ENCODE measurements at places on chromosomes 4 and X.

DNA sequence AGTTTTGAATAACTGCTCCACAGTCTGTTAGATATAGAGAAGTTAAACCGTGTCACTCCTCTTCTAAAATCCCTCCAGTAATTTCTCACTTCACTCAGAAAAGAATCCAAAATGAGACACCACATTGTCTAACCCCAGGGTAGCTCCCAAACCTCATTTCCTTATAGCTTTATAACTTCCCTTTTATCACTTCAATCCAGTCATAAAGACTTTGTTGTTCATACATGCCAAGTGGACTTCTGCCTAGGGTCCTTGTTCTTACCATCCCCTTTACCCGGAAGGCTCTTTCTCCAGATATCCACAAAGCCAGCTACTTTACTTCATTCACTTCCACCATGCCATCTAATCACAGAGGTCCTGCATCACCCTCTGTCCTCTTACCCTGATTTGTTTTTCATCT, 156.2 kb downstream of the GABRB1 start:
- DNase-seq = no peak

GRCh38 chrX:123962006-123962467, 531 bp downstream of the STAG2 start:
- no peak for DNase-seq

GRCh38 chr4:25308761-25309160, 3.8 kb upstream of the ZCCHC4 start:
- DNase-seq = no peak

DNA sequence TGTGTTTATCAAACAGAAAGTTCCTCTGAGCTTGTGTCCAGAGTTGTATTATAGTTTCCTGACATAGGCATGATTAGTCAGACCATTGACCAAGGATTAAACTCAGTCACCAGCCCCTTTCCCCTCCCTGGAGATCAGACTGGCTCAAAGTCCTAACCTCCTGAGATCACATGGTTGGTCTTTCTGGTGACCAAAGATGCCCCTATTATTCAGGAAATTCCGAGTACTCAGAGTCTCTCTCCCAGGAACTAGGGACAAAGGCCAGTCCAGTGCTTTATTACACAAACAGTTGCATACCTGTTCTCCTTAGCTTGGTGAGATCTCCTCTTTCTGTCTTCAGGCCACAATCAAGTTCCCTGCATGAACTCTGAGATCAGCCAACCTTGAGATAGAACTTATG, 14.5 kb upstream of the ENPP6 start:
- no peak for DNase-seq

DNA sequence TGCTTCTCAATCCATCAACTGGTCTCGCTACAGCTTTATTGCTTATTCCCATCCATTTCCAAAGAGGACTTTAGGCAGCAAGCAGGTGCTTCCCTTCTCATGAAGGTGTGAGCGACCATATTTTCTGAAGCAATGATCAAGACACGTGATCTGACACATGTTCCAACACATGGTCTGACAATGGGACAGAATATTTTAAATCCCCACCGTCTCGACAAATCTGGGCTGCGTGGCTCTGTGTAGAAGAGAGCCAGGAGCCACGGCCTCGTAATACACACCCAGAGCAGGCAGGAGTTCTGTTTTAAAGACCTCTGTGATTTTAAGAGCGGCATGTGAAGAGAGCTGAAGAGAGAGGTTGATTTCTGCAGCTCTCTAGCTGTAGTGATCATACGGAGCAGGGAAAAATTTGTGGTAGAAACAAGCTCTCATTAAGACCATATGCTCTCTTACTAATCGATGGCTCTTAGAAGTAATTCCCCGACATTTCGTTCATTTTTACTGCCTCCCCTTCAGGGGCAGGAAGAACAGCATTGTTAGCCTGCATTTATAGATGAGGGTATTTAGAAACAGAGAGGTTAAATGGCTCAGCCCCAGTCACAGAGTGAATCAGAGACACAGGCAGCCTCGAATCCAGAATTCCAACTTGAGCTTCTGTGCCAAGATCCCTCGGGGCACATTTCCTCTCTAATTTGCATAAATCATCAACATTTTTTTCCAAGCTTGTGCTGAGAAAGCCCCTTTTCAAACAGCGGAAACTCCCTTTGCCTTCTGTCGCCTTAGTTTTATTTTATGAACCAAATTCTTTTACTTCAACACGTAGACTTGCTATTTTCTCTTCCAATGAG, 91.0 kb upstream of the BCOR start:
- DNase-seq = no peak

GRCh38 chr4:152778656-152779512, 646 bp downstream of the TIGD4 start:
- DNase-seq = peak; percentile 10

- no peak for DNase-seq
These were observed 45.8 kb downstream of the KDR start for GRCh38 chr4:55079451-55080173.

- no peak for DNase-seq
These were observed 244.9 kb downstream of the FRMPD4 start for GRCh38 chrX:12383196-12383595.

DNA sequence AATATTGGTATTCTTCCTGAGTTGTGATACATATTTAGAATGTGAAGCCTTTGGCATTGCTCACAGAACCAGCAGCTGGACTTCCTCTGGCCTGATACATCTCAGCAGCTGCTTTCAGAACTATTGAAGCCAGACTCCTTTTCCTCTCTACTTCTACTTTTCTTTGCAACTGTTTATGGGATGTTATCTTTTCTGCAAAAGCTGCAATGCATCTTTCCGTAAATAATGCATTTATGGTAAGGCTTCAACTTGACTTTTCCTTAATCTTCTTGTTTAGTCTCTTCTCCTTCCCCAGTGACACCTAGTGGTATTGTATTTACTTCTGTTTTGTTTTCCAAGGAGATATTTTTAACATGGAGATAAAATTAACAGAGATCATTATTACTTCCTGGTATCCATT, 1548.7 kb downstream of the PCDH7 start:
- DNase-seq = no peak

DNA sequence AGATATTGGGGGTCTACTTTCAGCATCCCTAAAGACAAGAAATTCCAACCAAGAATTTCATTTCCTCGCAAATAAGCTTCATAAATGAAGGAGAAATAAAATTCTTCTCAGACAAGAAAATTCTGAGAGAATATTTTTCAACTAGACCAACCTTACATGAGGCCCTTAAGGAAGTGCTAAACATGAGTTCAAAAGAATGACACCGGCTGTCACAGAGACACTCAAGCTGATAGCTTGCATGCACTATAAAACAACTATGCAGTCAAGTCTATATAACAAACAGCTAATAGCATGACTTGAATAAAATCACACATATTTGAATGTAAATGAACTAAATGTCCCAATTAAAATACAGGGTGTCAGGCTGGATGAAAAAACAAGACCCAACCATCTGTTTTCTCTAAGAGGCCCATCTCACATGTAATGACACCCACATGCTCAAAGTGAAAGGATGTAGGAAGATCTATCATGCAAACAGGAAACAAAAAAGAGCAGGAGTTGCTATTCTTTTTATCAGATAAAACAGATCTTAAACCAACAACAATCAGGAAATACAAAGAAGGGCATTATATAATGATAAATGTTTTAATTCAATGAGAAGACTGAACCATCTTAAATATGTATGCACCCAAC, 27.2 kb downstream of the FAAH2 start:
- no peak for DNase-seq

DNA sequence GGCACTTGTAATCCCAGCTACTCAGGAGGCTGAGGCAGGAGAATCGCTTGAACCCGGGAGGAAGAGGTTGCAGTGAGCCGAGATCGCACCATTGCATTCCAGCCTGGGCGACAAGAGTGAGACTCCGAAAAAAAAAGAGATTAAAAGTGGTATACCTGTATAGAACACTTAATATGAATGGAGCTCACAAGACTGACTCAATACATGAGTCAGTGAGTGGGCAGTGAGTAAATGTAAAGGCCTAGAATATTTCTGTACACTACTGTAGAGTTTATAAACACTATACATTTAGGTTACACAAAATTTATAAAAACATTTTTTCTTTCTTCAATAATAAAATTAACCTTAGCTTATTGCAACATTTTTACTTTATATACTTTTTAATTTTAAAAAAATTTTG, 93.8 kb downstream of the CENPC start:
- DNase-seq = no peak

GRCh38 chrX:117840645-117841044, 276.0 kb downstream of the KLHL13 start:
- DNase-seq = no peak

GRCh38 chrX:17846045-17846444, 15.1 kb downstream of the RAI2 start:
- DNase-seq = no peak

DNA sequence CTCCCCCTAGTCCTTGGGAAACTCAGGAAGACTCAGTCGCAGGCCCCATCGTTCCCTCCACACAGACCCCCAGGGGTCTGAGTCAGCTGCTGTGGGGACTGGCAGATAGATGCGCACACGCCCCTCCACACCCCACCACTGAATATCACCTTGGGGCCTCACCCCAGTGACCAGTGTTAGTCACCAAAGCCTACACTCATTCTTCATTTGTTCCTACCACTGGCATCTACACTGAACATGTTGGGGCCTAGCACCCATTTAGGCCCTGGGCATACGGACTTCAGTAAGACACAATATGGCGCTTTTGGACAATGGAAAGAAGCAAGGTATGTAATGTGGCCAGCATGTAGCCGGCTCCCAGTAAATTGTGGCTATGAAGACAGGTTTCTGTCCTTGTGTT, 154.1 kb upstream of the PJA1 start:
- DNase-seq = no peak

DNA sequence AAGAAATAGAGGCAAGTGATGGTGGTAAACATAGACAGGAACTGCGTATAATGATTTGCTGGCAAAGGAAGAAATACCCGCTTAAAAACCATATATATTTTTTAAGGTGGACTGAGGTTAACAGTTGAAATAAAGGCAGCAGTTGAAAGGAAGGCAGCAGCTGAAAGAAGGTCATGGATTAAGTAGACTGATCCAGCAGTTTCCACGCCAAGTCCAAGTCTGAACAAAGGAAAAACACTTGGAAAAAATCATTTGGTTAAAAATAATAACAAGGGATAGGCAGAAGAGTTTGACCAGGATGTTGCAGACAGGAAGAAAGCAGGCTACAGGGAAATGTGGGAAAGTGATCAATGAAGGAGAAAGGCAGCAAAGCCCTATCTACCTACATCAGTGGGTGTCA, 93.6 kb downstream of the AMELX start:
- no peak for DNase-seq

- DNase-seq = no peak
These were observed 2.4 kb upstream of the PLAC1 start for GRCh38 chrX:134660627-134661026.

DNA sequence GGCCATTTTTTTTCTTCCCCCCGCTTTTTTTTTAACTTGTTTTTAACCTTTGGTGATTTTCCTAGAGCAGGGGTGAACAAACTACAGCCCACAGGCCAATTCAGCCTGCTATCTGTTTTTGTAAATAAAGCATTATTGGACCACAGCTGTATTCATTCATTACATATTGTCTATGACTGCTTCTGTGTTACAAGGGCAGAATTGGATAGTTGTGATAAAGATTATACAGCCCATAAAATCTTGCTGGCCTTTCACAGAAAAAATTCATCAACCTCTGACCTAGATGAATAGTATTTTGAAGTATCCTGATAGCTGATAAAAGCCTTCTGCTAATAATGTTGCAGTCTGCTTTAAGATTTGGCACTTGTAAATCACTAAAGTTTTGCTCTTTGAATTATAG, 63.4 kb downstream of the SMAD1 start:
- no peak for DNase-seq

- DNase-seq = no peak
These were observed 231.4 kb upstream of the ANKRD50 start for GRCh38 chr4:124943938-124944337.

GRCh38 chrX:134718105-134718965, 60.1 kb upstream of the PLAC1 start:
- no peak for DNase-seq

DNA sequence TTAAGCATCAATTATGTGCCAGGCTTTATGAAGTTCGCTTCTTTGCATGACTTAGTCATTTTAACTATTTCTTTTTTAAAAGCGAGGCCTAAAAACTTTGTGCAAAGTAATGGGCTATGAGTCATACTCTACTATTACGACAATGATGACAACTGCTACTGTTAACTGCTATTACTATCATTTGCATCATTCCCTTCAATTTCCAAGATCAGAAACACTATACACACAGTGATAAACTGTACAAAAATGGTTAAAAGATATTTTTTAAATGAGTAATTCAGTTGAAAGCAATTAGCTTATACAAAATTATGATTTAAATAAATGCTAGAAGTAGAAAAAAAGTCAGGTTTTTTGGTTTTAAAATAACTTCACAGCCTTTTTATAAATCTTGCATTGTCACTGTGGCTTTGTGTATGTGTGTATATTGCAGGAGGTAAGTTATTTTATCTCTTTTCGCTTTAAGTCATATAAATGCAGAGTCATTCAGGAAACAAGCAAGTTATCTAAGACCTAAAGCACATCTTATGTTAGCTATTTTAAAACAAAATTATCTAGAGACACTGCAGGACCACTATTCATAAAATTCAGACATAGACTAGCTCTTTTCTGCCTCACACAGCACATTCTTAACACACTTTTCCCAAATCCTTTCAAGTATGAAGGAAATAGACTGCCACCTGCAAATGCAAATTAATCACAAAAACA, 18.5 kb upstream of the CXCL3 start:
- DNase-seq = no peak

- DNase-seq = no peak
These were observed 126.2 kb upstream of the ANXA10 start for GRCh38 chr4:167966143-167966542.

GRCh38 chrX:124231451-124231759, 101.1 kb upstream of the TEX13D start:
- no peak for DNase-seq

DNA sequence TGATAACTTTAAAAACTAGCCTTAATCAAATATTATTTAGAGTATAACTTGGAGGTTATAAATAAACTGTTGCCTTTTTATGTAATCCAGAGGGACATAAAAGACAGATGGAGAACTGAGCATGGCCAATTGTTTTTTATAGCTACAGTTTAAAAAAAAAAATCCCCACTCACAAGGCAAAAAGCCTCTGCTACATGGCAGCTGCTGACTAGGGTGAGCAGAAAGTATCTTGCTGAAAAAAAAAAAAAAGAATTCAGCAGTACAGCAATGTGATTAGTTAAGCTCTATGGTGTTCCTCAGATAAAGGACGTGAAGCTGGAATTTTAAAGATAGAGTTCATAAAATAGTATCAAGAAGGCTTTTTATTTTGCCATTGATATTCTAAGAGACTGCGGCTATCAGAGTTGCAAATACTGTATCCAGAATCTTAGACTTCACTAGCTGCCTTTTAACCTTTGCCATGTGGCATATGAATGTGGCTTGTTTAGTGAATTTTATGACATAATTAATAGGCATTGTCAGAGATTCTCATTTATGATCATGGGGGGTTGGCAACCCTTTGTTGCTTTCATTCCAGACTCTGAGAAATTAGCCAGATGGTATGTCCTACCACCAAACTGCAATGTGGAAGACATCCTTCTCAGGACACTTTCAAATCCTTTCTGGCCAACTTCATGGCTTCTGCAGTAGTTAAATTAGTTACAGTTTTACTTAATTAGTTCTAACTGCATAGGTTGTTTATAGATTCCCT, 498.0 kb downstream of the STPG2 start:
- DNase-seq = no peak

All from activated CD4-positive, alpha-beta T cell treated with anti-CD3 and anti-CD28 coated beads for 24 hours (primary cell).